ENCODE measurements at places on chromosomes 3 and 15. TPM values are rescaled to one million over a fixed set of nuclear protein-coding genes. Genes with fewer than 3 reads are reported as not detected.

The RARRES1 gene
- 7.0 TPM for total RNA-seq

The MOBP gene
- total RNA-seq: 0.08 TPM

The UBAP1L gene
- total RNA-seq: 2.3 TPM

The SMAD3 gene
- 14.3 TPM for total RNA-seq

The GHRL gene
- total RNA-seq: not detected

The ATP8B4 gene
- 17.5 TPM for total RNA-seq

DNA sequence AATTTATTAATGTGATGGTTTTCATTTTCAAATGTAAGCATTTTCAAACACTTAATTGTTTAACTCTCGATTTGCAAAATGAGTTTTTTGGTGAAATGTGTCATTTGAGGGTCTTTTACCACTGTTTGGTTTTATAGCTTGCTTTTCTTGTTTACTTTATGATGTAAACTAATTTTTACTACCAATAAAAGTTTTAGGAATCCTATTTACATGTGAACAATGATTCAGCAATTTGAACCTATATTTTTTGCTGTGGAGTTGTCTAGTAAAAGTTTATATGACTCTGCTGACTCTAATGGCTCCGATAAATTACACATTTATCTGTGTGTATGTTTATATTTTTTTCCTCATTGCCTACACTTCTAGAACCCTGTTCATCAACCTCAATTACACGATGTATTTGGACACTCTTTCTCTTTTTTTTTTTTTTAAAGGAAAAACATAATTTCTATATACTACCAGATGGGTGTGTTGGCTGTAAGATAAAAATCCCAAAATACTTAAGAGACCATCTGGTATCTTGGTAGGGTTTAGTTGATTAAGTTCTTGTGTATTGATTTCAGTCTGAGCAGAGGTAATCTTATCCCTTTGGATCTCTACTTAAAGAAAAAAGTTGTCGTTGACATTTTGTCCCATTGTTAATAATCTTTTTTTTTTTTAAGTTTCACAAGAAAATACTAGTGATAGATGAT is 89.5 kb downstream of the PTPRG start:
- no peak for DNase-seq

- no peak for DNase-seq
Observed at GRCh38 chr3:190289989-190290388, 32.3 kb downstream of the CLDN1 start.

DNA sequence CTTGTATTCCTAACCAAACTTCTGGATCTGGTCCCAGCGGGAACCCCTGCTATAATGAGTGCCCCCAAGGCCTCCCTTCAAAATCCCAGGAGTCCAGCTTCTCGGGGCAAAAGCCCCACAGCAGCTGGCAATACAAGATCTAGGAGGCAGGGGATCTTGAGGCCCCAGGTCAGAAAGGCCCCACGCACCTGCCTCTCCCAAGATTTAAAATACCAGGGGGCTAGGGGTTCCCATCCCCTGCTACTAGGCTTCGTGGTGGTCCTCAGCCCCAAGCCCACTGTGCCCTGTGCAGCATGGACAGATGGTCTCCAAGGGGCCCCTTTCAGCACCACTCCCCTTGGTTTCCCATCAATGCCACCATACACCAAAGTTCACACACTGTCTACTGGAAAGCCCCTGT is 15.8 kb upstream of the CYP11A1 start:
- no peak for DNase-seq

DNA sequence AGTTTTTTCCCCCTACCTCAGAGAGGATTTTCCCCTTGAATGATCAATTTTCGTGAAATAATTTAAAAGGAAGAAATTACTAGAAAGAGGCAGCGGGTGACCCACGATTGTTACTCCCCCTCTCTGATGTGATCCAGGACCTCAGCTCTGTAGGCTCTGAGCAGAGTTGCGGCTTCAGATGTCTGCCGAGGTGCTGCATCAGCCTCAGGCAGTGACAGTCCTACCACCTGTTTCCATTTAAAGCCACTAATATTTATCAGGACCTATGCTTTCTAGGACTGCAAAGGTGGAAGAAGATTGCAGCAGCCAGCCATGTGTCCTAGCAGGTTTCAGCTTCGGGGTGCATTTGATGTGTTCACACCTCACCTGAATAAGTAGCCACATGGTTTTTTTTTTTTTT is 294.8 kb upstream of the C2CD4B start:
- no peak for DNase-seq

DNA sequence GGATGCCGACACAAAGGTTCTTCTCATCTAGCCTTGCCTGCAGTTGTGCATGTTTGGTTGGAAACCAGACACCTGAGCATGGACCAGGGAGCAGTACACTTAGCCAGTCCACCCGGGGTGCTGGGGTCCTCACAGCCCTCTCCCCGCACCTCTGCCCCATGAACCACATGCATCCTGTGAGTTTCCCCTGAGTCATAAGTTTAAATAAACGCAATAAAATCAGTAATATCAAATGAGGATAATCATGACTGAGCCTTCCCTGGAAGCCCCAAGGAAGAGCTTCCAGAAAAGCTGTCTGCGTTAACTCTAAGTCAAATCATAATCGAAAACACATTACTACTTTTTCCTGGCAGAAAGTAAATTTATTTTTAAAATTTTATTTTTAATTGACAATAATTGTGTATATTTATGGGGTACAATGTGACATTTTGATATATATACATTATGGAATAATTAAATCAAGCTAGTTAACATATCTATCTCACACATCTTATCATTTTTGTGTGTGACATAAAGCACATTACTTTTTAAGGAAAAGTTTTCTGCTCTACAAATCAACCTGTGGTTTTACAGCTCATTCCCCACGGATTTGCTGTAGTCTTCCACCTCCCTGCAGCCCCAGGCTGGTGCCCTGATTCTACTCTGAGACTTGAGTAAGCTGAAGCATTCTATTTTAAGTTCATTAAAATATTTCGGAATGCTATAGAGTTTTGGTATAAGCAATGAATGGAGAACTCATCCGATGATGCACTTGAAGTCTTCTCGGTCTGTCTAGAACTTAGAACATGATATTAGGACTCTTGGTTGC is 166.0 kb upstream of the EIF1B start:
- DNase-seq: no peak

DNA sequence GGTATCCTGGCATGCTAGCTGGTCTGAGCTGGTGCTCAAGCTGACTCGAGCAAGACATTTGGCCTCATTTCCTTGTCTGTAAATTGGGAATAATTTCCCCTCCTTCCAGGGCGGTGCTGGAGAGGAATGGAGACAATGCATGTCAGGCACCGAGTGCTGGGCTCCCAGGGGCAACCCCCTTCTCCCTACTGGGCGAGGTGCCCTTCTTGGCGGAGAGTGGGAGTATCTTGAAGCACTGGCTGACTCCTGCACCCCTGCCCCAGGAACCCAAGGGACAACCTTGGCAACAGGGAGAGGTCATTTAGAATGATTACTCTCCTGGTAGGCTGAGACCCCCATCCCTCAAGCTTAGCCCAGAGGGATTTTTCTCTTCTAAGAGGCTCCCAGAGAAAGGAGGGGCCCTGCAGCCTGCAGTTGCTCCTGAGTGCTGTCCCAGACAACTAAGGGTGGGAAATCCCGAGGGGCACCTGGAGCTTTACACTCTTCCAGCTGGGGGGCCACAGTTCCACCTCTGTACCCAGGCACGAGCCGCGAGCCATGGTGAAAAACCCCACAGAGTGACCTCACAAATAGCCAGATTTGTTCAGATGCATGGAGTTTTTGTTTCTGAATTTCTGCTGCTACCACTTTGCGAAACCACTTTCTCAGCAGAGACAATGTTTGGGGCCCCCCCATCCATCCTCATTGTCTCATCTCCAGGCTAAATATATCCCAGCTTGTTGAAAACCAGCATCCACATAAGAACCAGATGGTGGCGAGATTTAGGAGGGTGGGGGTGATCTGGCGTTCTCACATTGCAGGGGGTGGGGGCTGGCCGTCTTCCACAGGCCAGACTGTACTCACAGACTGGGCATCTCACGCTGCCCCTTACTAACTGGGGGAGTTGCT is 44.8 kb downstream of the ABTB1 start:
- DNase-seq: no peak

DNA sequence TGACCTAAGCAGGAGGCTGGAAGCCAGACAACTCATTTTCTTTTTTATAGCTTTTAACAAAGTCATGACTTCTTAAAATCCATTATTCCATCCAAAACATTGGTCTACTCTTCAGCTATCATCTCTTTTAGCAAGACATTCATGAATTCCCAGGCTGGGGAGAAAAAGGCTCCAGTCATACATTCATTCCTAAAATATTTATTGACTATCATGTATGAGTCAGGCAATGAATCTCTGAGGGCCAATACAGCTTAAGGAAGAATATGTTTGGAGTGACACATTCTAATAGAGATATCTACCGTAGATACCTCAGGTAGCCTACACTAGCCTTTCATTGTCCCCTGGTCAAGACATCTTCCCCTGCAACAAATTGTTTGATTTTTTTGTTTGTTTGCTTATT is 196.4 kb upstream of the NANOGP8 start:
- DNase-seq: no peak

GRCh38 chr3:120462409-120462959 is 11.7 kb upstream of the FSTL1 start:
- no peak for DNase-seq

- no peak for DNase-seq
Observed at GRCh38 chr3:14235003-14235911, 56.6 kb downstream of the LSM3 start.

Measured in adrenal gland (tissue), 19 donors.